ENCODE measurements at places on chromosomes 12 and 14. TPM values are rescaled to one million over a fixed set of nuclear protein-coding genes. Genes with fewer than 3 reads are reported as not detected.

The LRP1-AS gene
- not detected for total RNA-seq

The CMTM5 gene
- total RNA-seq = not detected

The VDR gene
- total RNA-seq = 17.6 TPM

The GSG1 gene
- 2.3 TPM for total RNA-seq

The SLCO1A2 gene
- total RNA-seq = 0.05 TPM

The CLEC1B gene
- not detected for total RNA-seq

The GTF2H3 gene
- total RNA-seq = 41.3 TPM

The ANAPC7 gene
- 81.3 TPM for total RNA-seq

The TAS2R7 gene
- not detected for total RNA-seq

The DIO2 gene
- total RNA-seq = 30.7 TPM
